ENCODE measurements at places on chromosomes 2 and 18.

- DNase-seq, result no peak
These were observed 73.5 kb downstream of the ROCK2 start for GRCh38 chr2:11270891-11271290.

GRCh38 chr2:28855193-28855592, 14.9 kb downstream of the TRMT61B start:
- DNase-seq, result no peak

DNA sequence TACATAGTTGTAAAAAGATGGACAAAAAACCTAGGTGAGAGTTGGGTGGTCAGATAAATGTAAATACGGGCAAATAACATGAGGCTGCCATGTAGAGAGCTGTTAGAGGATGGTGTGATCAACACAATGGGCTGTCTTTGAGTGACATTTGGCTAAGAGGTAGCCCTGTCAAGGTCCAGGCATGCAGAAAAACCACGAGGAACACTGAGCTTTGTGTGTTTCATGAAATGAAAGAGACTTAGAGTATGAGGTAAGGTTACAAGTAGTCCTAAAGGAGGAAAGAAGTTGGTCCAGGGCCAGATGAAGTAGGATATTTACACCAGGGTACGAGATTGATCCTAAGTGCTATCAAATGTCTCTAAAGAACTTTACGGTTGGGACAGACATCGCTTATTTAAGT, 160.9 kb downstream of the RDH14 start:
- DNase-seq, result no peak

- DNase-seq, result no peak
These were observed 19.0 kb downstream of the AFTPH start for GRCh38 chr2:64543008-64543697.

DNA sequence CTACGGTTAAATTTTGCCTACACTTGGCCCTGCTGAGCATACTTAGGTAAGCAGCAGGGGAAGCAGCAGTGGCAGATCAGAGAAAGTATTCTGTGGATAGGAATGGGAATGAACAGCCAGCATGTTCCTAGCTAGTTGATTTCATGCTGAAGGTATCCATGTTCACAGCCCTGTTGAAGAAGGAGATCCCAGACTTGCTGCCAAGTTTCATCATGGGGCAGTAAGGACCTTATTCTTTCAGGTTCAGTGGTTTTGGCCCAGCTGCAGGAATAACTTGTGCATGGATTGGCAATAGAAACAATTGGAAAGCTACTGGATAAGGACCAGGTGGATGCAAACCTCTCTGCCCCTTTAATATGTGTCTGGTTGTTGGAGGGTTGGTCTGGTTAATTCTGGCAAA, 98.2 kb upstream of the TMEM178A start:
- no peak for DNase-seq

- DNase-seq, result no peak
These were observed 54.1 kb downstream of the LPIN2 start for GRCh38 chr18:2958819-2959298.

DNA sequence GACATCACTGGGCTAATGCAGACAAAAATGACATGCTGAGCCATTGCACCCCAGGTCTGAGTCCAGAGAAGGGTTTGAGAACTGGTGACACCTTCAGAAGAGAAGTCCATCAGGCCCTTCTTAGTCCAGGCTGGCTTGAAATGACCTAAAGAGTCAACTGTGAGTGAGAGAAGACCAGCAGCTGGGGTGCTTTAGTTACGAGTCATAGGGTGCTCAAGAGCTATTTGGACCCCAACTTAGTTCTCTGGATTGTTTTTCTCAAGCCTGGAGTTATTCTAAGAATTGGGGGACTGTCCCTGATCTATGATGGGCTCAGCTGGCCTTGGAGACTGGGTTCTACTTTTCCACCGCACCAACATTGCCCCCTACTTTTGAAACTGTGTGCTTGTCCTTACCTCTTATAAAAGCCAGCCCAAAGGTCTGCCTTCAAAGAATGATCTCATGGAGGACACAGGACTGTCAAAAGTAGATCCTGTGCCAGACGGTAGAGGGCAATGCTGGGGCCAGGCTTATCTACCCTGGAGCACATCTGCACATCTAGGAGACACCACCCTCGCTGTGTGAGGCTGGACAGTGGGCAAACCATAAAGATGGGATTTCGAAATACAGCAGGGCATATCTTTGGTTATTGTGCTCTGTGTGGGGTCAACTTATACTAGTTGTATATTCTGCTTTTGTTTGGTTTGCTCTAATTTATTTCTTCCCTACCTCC, 333.0 kb upstream of the SLC14A2 start:
- no peak for DNase-seq

- DNase-seq, result no peak
These were observed 36.4 kb downstream of the PKDCC start for GRCh38 chr2:42084231-42084671.

DNA sequence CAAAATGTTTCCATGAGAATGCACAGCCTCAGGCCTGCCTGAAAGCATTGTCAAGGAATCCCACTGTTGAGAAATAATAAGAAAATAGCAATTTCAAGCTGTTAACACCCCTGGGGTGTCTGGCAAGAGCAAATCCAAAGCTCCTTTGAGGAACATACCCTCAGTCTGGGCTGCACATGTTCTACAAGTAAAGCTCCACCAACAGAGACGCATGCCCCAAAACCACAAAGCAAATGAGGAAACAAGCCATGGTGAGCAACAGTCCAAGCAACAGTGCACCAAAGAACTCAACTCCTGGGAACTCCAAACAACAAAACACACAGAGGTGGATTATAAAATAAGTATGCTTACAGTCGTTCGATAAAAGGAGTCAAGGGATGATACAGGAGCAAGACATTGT, 40.3 kb downstream of the CYP27C1 start:
- DNase-seq, result no peak

GRCh38 chr2:58387701-58388100, 146.6 kb upstream of the FANCL start:
- no peak for DNase-seq

DNA sequence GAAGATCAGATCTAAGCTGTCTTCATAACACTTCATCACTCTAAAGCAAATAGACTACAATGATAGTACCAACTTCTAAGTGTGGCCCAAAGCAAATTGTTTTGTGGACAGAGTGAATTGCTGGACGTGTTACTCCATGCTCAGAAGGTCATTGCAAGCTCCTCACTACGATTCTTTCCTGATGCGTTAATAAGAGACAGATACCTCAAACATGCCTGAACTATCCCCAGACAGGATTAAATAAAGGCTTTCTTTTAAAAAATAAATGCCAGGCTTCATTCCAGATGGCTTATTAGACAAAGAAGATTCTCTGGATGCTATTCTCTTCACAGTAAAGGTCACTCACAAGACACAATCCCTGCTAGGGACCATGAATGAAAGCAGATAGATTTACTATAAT, 621.2 kb downstream of the DCDC2C start:
- DNase-seq, result no peak

DNA sequence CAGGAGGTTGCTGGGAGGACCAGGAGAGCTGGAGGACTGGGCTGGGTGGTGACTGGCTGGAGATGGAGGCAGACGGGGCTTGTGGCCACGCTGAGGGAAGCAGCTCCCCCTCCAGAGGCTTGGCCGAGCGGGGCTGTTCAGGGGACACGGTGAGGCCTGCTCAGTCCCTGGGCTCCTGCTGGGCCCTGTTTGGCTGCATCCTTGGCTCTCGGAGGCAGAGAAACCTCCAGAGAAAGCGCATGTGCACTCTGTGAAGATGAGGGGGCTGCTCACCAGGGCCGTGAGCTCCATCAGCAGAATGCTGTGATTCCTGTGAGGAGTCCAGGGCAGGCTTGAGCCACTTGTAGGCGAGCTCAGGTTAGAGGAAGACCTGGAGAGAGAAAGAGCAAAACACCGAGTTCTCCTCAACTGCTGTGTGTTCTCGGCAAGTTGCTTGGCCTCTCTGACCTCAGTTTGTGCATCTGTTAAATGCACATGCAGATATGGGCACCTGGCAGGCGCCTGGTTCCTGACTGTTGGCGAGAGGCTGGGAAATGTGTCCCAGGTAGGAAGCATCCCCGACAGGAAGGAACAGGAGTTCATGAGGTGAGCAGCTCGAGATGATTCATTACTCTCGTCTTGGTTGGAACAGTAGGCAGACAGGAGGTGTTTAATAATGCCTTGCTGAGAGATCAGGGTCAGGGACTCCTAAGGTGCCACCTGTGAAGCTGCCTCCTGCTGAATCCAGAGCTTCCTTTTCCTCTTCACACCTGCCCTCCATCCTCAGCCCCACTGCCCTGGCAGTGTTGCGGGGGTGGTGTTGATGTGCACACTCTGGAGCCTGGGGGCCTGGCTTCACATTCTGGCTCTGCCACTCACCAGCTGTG, 941 bp downstream of the ZAP70 start:
- DNase-seq, result peak; percentile 44

DNA sequence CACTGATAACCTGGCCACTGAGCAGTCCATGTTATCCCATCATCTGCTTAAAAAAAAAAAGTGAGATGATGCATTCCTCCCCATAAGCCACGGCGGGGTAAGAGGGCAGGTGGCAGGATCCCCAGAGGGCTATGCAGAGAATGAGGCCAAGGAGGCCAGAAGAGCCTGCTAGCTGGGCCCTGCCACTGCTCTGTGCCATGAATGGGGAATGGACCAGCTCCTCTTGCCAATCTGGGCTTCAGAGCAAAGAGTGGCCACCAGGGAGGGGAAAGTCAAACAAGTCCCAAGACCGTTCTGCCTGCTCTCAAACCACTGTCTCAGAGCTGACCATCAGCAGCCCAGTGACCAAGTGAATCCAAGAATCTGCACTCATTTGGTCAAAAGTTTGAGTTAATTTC, 202.4 kb downstream of the TWIST2 start:
- no peak for DNase-seq

GRCh38 chr2:160238392-160238791, 38.3 kb upstream of the ITGB6 start:
- DNase-seq, result no peak

DNA sequence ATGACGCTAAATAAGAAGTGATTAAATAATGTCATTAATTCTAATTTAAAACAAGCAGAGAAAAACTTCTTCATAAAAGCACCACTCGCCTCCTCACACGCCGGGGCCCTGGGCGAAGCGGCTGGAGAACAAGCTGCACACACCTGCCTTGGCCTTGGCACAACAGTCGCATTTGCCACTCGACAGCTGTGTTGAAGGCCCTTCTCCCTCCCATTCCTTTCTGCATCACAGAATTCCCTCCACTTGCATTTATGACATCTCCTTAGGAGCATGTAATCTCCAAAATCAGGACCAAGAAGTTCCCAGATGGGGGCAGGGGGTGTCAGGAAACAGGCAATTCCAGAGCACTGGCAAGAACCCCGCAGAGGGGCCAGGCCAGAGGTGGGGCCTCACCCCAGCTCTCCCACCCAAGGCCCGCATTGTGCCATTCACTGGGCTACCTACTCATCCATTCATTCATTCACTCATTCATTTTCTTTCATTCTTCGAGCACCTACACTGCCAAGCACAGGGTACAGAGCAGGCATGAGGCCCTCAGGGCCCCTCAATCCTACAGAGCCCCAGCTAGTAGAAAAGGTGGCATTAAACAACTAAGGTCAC, 6.4 kb downstream of the HDAC4 start:
- DNase-seq, result no peak

DNA sequence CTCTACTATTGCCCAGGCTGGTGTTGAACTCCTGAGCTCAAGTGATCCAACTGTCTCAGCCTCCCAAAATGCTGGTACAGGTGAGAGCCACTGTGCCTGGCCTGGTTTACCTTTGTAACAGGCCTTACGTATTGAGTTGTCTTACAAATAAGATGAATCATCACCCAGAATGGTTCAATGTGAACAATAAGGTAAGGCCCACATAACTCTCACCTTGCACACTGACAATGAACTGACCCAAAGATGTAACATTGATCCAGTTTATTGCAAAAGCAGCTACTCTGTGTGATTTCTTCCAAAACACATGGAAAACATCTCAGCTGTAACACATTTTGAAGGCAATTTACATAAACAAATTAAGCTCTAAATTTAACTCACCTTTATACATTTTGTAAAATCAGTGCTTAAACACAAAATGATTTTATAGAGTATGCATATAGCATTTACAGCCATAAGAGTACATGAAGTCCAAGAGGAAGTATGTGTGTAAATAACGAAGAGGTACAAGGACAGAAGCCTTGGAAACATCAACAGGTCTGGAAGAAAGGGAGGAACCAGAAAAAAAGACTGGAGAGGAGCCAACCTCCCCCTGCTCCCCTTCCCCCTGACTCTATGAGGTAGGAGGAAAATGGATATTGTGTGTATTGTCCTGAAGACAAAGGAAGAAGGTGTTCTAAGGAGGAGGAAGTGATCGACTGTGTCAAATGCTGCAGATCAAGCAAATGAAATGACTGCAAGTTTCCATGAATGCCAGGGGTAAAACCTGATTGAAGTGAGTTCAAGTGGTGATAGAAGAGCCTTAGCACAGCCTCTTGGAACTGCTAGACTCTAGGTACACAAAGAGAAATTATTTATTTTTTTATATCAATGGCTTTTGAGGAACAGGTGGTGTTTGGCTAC, 5.6 kb upstream of the WDFY1 start:
- DNase-seq, result no peak

- DNase-seq, result no peak
These were observed 53.5 kb upstream of the ZNF516 start for GRCh38 chr18:76548541-76548940.

GRCh38 chr2:167406558-167406957, 518.3 kb downstream of the XIRP2 start:
- DNase-seq, result no peak

GRCh38 chr2:183207110-183207509, 82.9 kb downstream of the NUP35 start:
- no peak for DNase-seq

GRCh38 chr2:192960945-192961344, 766.2 kb upstream of the TMEFF2 start:
- no peak for DNase-seq

DNA sequence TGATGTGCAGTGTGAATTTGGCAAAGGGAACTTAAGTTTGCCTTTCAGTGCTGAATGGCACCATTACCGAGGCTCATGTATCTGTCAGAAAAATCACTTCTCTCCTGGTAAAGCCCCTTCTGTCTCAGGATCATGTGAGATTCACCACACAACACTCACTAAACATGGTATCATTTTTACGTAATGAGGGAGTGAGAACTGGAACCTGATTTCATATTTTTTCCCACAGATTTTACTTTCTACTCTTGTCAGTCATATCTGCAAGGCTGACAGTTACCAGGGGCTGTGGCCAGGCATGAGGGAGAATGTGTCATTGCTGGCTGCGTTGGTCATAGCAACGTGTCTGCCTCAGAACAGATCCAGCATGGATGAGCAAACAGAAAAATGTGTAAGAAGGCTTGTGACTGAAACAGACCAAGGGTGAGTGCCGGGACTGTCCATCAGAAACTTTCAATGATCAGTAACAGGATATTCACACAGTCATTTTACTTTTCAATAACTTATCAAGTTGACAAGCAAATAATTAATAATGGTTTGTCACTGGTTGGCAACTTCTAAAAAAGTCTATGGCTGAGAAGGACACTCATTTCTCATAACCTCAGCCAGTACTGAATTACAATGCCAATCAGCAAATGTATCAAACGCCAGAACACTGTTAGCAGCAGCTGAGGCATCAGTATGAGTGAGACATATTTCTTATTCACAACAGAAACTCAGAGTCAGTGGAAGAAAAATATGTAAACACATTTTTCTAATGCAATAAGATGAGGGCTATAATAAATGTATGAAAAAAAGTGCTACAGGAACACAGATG, 100.5 kb downstream of the CDC42EP3 start:
- DNase-seq, result peak; percentile 59

Measured in stimulated activated naive CD8-positive, alpha-beta T cell treated with anti-CD3 and anti-CD28 coated beads, Interleukin-15, Interleukin-2, amounts not matched to agents 100 U/mL and 50 U/mL, for 24 hours (primary cell).